ENCODE measurements at places on chromosomes 3 and 15.

GRCh38 chr15:61157933-61158332 is 71.2 kb downstream of the RORA start:
- no peak for DNase-seq

DNA sequence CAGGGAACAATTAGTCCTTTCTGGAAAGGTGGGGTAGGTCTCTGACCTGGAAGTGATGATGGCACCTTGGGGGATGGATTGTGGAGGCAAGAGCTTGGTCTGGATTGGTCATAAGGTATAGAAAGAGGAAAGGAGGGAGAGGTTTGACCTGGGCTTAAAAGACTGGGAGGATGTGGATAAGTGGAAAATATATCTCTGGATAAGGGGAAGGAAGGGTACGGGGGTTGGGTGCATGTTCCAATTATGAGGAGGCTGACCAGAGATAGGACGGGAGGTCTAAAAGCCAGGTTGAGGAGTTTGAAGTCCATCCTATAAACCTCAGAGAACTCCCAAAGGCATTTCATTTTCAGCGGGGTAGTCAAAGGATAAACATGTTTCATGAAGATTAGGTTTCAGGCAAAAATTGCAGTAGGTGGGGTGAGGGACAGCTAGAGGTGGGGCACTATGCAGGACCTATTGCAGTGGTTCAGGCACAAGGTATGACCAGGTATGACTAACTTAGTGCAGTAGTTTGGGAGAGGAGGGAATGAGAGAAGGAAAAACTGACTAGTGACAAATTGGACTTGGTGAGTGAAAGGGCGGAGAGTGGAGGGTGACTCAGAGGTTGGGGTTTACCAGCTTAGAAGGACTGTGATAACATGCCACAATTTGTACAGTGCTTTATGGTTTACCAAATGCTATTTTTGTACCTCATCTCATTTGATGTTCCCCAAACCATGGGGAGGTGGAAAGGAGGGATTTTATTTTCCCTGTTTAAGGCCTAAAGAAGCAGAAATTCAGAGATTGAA is 10.7 kb downstream of the PDE8A start:
- DNase-seq, result no peak

- no peak for DNase-seq
These were observed 32.7 kb downstream of the TRANK1 start for GRCh38 chr3:36911990-36912804.

- no peak for DNase-seq
These were observed 243.8 kb downstream of the PDZRN3 start for GRCh38 chr3:73380735-73381532.

DNA sequence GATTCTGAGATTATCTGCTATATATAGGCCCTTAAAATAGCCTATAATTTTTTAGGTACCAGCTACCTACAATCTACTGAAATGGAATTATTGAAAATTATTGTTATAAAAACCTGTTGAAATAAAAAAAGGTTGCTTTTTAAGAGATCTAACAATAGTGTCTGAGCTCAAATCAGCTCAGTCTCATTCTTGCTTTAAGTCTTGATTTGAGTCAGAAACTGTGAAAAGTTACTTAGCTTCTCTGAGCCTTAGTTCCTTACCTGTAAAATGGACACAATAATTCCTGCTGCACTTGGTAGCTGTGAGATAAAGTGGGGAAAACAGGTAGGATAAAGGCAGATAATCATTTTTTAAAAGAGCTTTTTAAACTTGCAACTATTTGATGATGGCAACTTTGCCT is 118.8 kb upstream of the UBE2E2 start:
- DNase-seq, result no peak

- no peak for DNase-seq
These were observed 36.0 kb downstream of the MORC1 start for GRCh38 chr3:109081746-109082510.
